A549 treated with CORT108297 at 1 μM for 4 hours (cell line): ENCODE measurements at places on chromosomes 13 and 19. TPM values are rescaled to one million over a fixed set of nuclear protein-coding genes. Genes with fewer than 3 reads are reported as not detected.

WDR62 gene
- 19.8 to 31.7 TPM (median 27.4 TPM) in 5 replicates for total RNA-seq

AZU1 gene
- total RNA-seq = 0.21 to 0.54 TPM (median 0.25 TPM) in 5 replicates

DPF1 gene
- total RNA-seq = 3.6 to 4.8 TPM (median 4.3 TPM) in 5 replicates

N4BP2L1 gene
- 0.40 to 0.64 TPM (median 0.51 TPM) in 5 replicates for total RNA-seq

FREM2 gene
- not detected in 5 replicates for total RNA-seq

BCAM gene
- total RNA-seq = 64.2 to 91.6 TPM (median 88.8 TPM) in 5 replicates

FUT6 gene
- total RNA-seq = not detected in 5 replicates

USHBP1 gene
- 0.02 to 0.05 TPM in 2 of 5 replicates, not detected in the others for total RNA-seq

TLE6 gene
- 3.4 to 6.1 TPM (median 5.6 TPM) in 5 replicates for total RNA-seq

MAG gene
- total RNA-seq = 0.12 TPM in 1 of 5 replicates, not detected in the others

CTXN1 gene
- 8.5 to 24.3 TPM (median 22.2 TPM) in 5 replicates for total RNA-seq

CCL25 gene
- total RNA-seq = not detected in 5 replicates

DENND1C gene
- total RNA-seq = 0.07 to 0.28 TPM (median 0.22 TPM) in 5 replicates

PRR22 gene
- total RNA-seq = 2.1 to 3.3 TPM (median 2.9 TPM) in 5 replicates

SYNGR4 gene
- total RNA-seq = 2.5 to 3.7 TPM (median 3.2 TPM) in 5 replicates

TUBB4A gene
- total RNA-seq = 4.6 to 6.8 TPM (median 6.4 TPM) in 5 replicates

RDH8 gene
- total RNA-seq = 0.16 to 0.65 TPM (median 0.33 TPM) in 5 replicates

PCDH9 gene
- 6.6 to 8.5 TPM (median 7.2 TPM) in 5 replicates for total RNA-seq

DHDH gene
- total RNA-seq = 1.3 to 1.7 TPM (median 1.5 TPM) in 5 replicates

RAB8A gene
- 41.9 to 90.5 TPM (median 46.1 TPM) in 5 replicates for total RNA-seq

ZSCAN4 gene
- not detected in 5 replicates for total RNA-seq

PSG6 gene
- total RNA-seq = not detected in 5 replicates

PSG7 gene
- 0.04 to 0.07 TPM (median 0.05 TPM) in 3 of 5 replicates, not detected in the others for total RNA-seq
